ENCODE measurements at places on chromosomes 5 and 9. TPM values are rescaled to one million over a fixed set of nuclear protein-coding genes. Genes with fewer than 3 reads are reported as not detected.
A peak's percentile ranks its signal among the peaks of the same experiment; 100 is the strongest.

The GRXCR2 gene
- total RNA-seq = not detected

The DIRAS2 gene
- not detected for total RNA-seq

The SIMC1 gene
- total RNA-seq = 2.2 TPM

The OGN gene
- total RNA-seq = 1.5 TPM

The SLC6A19 gene
- not detected for total RNA-seq

The HTR1A gene
- total RNA-seq = not detected

The KCNV2 gene
- total RNA-seq = not detected

The PCDHAC2 gene
- not detected for total RNA-seq

The PCDH12 gene
- total RNA-seq = 0.82 TPM

GRCh38 chr5:143446535-143447226, 43.2 kb upstream of the NR3C1 start:
- DNase-seq = no peak

DNA sequence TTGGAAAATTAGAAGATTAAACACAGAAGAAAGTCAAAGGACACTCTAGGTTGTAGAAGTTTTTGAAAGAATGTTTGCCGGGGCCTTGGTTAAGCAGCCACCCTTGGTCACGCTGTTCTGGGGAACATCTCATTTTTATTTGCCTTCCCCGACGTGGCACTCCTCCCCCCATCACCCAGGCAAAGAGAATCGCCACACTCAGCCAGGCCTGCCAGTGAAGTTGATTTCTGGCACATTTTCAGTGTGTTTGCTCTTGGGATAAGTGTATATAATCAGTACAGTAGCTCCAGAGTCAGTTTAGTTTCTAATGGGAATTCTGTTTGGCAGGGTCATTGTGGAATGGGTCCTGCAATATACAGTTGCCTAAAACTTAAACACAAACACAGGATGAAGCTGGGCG, 243.5 kb downstream of the ZSWIM6 start:
- DNase-seq = no peak

DNA sequence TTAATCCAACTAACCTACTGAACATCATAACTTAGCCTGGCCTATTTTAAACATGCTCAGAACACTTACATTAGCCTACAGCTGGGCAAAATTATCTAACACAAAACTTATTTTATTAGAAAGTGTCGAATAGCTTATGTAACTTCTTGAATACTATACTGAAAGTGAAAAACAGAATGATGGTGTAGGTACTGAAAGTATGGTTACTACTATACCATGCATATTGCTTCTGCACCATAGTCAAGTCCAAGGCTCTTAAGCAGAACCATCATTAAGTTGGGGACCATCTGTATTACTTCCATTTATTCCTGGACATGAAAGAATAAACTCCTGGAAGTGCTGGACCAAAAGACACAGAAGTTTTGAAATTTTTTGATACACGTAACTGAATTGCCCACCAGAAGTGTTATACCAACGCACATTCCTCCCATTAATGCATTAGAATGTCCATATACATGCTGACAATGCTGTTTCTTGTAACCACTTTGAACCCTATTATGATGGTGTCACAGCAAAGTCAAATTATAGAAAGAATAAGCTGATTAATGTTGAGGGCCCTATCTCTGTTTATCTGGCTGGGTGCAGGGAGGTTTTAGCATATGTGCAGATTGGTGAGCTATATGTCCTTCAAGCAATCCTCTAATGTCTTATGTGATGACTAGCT, 375.7 kb downstream of the ACTL7B start:
- DNase-seq = no peak

- DNase-seq = no peak
Measured at GRCh38 chr9:108162664-108163063, 673.1 kb upstream of the KLF4 start.

- no peak for DNase-seq
Measured at GRCh38 chr5:149062371-149063016, 368 bp downstream of the SH3TC2 start.

DNA sequence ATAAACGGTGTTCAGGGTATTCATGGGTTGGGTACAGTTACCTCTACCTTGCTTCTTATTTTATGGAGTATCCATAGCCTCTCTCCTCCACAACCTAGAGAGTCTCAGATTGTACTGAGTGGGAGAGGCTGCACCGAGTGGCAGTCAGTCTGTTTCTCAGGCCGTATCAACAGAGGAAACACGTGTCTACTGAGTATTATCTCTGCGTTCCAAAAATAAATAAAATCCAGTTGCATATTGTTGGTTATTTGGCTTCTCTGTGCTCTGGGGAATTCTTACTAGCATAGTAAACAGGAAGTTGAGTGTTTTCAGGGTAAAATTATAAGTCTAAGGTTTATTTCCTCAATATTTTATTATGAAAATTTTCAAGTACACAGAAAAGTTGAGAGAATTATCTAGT, 231.0 kb downstream of the ARHGEF28 start:
- DNase-seq = no peak

DNA sequence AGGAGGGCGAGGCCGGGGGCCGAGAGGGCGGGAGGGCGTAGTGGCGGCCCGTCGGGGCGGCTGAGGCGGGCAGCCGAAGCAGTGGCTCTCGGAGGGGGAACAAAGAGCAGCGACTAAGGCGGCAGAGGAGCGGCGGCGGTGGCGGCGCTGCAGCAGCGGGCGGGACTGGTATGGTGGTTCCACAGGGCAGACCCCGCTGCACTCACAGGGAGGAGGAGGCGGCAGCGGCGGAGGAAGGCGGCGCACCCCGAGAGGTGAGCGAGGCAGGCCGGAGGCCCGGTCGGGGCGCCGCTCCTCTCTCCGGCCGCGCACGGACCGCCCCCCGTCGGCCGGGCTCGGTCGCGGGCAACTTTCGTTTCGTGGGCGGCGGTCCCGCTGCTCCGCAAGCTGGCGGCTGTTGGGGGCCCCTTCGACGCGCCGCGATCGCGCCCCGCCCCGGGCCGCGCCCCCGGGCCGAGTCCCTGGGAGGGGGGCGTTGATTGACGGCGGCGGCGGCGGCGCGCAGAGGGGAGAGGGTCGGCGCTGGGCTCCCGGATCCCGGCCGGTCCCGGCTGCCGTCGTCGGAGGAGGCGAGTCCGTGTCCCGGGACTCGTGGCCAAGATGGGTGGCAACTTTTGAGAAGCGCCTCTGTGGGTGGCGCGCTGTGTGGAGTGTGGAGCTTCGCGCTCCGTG, 467 bp downstream of the CNOT6 start:
- no peak for DNase-seq

- DNase-seq = no peak
Measured at GRCh38 chr9:89418474-89418845, 79.5 kb downstream of the SEMA4D start.

DNA sequence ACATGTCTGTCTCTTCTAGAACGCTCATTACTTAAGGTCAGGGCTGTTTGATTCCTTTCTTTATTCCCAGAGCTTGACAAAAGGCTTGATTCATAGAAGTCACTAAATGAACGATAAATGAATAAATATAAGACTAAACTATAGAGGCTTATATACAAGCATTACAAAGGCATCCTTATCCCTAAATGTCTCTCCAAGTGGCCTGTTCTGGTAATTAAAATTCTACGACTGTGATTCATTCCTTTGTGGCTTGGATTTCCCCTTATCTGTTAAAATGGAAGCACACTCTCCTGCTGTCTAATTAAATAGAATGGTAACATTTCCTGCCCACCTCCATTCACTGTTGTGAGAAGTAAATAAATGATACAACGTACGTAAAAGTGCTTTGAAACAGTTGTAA, 49.5 kb downstream of the C7 start:
- no peak for DNase-seq

GRCh38 chr9:80020530-80020929, 448.8 kb downstream of the TLE4 start:
- no peak for DNase-seq

DNA sequence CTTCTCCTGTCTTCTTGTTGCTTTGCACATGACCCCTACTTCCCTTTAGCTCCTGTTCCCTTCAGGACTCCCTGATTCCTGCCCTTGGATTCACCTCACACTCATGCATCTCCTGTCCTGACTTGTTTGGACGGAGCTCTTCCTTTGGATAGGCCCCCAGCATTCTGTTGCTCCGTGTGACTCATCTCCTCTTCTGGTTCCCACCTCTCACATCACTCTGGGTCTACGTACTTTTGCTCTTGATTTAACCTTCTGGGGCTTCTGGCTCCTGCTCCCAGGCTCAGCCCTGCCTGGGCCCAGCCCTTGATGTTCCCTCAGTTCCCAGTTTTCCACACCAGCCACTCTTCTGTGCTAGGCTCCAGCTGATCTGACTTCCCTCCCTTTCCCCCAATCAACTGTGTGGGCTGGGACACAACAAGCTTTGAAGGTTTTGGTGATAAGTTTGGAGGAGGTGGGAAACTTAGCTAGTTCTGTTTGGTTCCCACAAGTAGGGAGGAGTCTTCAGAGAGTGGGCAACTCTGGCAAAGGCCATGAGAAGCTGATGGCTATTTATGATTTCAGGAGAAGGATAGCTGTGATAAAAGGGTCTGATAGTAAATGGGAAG, 331.5 kb downstream of the ARHGEF28 start:
- no peak for DNase-seq

- DNase-seq = no peak
Measured at GRCh38 chr5:40599676-40600075, 80.0 kb upstream of the PTGER4 start.

- DNase-seq = no peak
Measured at GRCh38 chr5:1765880-1766235, 33.8 kb downstream of the MRPL36 start.

GRCh38 chr9:114735704-114736103, 53.7 kb upstream of the TEX48 start:
- no peak for DNase-seq

DNA sequence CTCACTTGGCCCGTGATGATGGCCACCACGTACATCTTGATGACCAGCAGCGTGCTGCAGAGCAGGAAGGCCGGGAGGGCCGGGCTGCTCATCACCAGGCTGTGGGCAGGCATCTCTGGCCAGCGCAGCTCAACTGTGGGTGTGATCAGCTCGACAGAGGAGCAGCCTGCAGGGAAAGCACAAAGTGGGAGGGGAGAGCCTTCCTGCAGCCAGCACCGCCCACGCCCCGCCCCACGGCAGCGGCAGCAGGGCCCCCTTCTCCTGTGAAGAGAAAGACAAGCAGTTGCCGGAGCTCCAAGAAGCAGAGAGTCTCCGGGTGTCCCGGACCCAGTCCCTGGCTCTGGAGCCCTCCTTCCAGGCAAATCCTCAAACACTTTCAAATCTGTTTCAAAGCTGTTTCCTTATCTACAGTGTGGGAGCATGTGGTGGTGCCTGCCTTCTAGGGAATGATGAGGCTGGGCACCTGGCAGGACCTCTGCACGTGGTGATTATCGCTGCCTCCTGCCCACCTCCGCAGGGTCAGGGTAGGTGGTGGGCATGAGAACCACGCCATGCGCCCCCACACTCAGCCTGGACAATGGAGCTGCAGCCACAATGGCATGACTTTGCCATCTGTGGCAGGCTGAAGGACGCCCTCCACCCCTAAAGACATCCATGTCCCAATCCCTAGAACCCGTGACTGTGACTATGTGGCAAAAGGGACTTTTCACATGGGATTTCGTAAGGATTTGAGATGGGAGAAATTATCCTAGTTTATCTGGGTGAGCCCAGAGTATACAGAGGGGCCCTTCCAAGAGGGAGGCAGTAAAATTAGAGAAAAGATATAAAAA, at the start of gene PTGES:
Gene PTGES, minus strand, starts transcription at position 143 of the 830 bp plus-strand sequence. Its CDS starts 30 bp downstream, at position 113.
- no peak for DNase-seq

- no peak for DNase-seq
Measured at GRCh38 chr5:81398741-81399140, 4.8 kb upstream of the ACOT12 start.

DNA sequence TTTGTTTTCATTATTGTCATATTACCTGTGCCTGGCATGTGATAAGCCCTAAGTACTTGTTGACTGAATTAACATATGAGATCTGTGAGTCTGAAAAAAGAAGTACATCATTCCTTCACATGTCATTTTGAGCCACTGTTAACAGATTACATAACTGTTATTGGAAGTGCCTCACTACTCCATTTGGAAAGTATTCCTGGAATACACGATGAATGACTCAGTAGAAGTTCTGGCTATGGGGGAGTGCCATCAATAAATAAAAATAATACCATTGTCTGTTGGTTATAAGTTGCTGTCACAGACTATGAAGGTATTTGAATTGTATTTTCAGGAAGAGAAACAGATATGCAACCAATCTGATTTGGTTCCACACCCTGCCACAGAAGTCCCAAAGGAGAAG, 12.9 kb downstream of the NIPSNAP3B start:
- no peak for DNase-seq

DNA sequence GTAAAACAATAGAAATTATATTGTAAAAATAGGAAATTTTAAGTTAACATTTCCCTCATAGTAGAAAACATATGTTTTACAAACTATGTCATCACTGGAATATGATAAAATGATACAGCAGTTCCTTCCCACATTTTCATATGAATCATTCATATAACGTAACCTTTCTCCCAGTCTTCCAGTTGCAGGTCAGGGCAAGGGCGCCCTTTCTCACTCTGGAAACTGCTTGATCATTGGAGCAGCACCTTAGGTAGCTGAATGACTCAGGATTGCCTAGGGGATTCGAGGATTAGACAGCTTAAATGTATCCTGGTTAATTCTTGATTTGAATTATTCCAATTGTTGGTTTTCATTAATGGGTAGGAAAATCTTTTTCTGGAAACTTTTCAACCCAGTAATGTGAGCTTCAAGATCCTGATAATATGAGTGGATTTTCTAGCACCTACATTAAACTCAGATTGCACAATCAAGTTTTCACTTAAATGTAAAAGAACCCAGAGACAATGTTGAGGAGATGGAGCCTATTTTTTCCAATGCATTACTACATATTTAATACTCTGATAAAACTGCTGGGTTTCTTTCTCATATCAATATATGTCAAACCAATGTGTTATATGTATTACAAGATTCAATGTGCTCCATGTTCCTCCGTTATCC, 32.6 kb upstream of the ANXA1 start:
- no peak for DNase-seq

- DNase-seq = no peak
Measured at GRCh38 chr9:31394015-31394473, 990.4 kb upstream of the ACO1 start.

DNA sequence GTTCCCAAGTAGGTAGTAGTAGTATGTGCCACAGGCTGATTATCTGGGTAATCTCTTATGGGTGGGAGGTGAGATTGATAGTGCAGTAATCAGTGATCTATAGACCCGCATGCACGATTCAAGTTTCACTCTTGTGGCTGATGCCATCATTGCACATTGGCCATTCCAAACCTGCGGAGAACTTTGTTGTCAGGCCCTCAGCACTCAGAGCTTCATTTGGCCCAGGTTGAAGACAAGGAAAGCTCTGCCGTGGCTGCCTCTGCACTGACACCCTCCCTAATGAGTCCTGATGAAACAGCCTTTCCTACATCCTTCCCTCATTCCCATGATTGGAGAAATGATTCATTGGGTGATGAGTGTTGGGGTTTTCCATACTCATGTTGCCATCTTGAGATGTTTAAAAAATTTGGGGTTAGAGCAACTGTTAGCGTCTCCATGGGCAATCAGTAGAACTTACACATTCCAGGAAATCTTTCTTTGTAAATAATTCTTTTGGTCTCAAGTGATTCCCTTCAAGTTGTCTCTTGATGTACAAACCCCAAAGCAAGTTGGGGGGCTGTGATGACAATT, 22.9 kb downstream of the PROP1 start:
- DNase-seq = no peak

GRCh38 chr9:131635285-131635684, 90.0 kb downstream of the PRRT1B start:
- peak; percentile 58 for DNase-seq

GRCh38 chr5:14720236-14720923, 55.9 kb downstream of the OTULIN start:
- DNase-seq = no peak

- no peak for DNase-seq
Measured at GRCh38 chr5:58149345-58149744, 310.5 kb downstream of the PLK2 start.

GRCh38 chr9:124493218-124493617, 14.0 kb downstream of the NR5A1 start:
- DNase-seq = no peak

- no peak for DNase-seq
Measured at GRCh38 chr9:133067006-133067405, 5.2 kb downstream of the CEL start.
